ENCODE measurements at places on chromosomes 3 and 15.

- DNase-seq = no peak
Measured at GRCh38 chr15:95658799-95659198, 671.7 kb upstream of the NR2F2 start.

- DNase-seq = no peak
Measured at GRCh38 chr3:189567322-189567721, 63.9 kb upstream of the TP63 start.

DNA sequence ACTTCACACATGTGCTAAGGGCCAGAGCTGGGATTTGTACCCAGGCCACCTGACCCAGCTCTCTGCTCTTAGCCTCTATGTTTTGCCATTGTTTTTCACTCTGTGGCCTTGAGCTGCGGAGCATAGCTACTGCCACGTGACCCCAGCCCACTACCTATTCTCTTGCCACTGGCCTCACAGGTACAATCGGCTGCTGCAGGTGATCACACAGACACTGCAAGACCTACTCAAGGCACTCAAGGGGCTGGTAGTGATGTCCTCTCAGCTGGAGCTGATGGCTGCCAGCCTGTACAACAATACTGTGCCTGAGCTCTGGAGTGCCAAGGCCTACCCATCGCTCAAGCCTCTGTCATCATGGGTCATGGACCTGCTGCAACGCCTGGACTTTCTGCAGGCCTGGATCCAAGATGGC, 46.2 kb downstream of the SEMA3G start:
- no peak for DNase-seq

DNA sequence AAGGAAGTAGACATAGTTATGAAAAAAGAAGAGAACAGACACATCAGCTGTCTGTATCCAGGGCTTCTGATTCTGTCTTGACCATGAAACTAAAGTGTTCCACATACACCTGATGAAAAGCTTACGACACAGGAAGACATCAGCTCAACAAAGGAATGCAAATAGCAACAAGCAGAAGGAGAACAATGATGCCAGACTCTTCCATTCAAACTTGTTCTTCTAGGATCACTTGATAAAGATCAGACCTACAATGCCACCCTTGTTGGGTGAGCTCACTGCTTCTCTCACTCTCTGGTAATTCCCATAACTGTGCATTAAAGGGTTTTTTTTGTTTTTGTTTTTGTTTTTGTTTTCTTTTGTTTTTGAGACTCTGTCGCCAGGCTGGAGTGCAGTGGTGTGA, 49.7 kb downstream of the GATM start:
- no peak for DNase-seq

DNA sequence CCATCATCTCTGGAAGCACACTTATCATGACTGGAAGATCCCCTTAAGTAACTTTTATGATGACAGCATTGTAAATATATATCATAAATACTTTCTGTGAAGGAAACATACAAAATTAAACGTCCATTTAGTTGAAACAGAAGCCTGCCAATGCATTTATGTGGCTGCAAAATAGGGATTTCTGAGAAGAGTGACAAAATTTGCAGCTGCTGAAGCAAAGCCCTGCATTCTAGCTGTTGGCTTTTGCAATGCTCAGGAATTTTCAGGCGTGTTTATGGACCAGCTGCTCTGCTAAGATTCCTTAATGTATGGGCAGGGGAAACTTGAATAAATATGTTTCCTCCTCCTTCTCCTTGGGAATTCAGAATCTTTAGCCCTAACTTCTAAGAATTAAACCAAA, 137.3 kb downstream of the CACNA2D3 start:
- no peak for DNase-seq

DNA sequence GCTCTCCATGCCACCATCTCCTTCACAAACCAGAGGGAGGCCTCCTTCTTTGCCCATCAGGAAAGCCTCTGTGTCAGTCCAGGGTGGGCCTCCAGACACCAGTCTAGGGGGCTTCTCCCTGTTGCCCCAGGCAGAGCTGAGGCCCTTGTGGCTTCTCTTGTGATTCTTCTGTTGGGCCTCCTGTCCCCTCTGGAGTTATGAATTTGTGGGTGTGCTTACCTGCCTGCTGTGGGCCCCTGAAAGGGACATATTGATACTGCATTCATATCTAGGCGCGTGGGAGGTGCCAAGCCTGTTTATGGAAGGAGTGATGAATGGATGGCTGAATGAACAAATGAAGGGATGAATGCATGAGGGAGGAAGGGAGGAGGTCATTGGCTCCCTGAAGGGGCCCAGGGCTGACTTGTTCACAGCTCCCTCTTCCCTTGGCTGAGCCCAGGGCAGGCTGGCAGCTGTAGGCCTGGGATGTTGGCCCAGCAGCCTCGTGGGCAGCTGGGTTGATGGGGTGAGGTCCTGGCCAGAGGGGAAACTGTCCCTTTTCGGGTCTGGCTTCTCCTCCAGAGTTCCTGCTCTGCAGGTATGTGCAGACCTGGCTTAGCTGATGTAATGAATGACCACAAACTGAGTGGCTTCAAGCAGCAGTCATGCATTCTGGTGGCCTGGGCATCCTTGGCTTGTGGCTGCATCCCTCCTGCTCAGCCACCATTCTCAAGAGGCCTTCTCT, 195.4 kb downstream of the GOLGA6L6 start:
- DNase-seq = no peak

GRCh38 chr3:36678216-36679013, 85.9 kb downstream of the DCLK3 start:
- DNase-seq = no peak

DNA sequence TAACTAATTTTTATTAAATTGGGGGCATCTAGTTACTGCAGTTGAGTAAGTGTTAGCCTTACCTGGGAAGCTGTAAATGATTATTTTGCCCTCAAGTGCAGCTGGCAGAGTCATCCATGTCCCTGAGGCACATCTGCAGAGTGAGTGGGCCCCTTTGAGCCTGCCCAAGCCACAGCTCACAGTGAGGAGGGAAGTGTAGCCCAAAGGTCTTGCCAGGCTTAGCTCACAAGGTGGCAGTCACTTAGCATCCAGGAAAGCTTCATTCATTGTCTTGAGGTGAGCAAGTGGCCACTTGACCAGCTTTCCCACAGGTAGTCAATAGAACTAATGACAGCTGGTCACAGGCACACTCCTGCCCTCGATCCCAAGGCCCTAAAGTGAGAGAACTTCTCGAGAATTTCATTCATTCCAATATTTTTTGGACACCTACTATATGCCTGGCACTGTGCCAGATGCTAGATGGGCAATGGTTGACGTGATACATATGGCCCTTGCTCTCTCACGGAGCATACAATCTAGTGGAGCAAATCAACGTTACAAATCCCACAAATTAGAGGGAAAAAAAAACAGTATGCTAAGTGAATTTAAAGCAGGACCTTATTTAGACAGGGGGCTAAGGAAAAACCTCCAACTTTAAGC, 163.3 kb upstream of the IL12A start:
- DNase-seq = no peak

DNA sequence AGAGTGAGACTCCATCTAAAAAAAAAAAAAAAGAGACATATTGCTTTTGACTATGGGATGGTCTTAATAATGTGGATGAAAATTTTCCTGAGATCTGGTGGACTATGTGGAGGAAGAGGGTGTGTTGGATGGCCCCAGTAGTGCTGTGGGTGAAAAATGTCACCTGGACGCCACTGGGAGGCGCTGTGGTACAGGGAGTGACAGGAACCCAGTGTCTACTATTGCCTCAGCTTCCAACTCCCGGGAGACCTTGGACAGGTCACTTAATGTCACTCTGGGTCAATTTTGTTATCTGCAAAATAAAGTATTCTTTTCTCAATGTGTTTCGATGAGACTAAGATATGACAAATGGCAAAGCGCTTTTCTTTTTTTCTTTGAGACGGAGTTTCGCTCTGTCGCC, 27.7 kb upstream of the DCP1A start:
- DNase-seq = peak; percentile 36

DNA sequence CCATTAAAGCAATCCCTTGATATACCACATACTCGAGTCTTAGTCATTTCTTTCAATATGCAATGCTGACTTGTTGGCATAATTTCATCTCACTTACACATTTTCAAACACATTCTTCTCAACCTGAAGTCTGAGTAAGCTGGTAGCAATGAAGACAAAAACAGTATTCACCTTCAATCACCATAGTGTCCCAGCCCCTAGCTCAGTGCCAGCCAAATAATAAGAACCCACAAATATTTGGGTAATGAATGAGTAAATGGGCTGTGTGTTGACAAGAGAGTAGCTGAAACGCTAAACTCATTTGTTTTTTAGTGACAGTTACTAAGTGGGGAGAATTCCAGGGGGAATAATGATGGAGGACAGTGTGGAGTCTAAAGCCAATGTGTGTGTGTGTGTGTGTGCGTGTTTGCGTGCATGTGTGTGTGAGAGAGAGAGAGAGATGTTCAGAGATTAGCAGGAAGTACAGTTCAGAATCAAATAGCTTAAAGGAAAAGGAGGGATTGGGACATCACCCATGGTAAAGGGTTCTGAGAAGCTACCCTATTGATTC, 165.7 kb downstream of the GAP43 start:
- no peak for DNase-seq

- no peak for DNase-seq
Measured at GRCh38 chr3:42120866-42121265, 29.7 kb downstream of the TRAK1 start.

DNA sequence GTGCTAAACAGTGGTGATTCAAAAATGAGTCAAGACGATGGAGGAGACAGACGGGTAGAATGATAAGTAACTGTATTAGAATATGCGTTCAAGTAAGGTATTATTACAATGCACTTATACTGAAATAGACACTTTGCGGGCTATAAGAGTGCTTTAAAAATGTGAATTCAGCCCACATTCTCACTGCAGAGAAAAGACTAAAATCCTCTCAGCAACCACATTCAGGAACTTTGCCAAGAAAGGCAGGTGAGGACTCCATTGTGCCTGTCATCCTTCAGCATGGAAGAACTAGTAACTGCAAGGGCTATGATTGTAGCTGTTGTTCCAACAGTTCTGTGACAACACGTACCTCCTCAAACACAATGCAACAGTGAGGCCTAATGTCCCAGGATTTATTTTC, 272.0 kb downstream of the RORA start:
- DNase-seq = no peak

DNA sequence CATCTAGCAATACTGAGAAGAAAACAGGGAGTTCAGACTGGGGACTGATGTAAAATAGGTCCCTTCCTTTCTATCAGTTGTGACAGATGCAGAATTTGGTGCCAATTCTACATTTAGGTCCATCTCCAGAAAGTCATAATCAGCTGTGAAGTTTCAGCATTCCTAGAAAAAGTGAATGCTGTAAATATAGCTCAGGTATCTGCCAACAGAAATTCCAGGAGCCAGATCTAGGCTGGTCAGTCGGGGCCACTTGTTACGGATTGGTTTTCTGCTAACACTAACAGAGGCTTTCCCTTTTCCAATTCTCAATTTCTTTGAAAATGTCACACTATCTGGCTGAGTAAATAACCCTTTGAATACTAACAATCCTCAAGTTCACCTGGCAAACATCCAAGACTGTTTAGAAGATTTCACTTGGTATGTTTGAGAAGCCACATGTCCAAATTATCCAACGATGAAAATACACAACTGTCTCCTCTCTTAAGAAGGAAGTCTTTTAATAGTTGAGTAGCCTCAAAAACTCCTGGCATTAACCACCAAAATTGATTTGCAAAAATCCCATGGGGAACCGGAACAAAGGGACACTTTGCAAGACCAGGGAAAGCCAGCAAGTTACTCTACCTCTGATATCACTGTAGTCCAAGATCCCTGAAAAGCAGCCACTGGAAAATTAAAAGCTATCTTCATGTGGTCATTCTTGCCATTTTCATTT, 222.3 kb downstream of the ZMAT3 start:
- no peak for DNase-seq

GRCh38 chr3:49383387-49383786, 25.2 kb upstream of the GPX1 start:
- no peak for DNase-seq

Measured in midbrain (tissue), 1 donor.